ENCODE measurements at places on chromosomes 4 and X.

DNA sequence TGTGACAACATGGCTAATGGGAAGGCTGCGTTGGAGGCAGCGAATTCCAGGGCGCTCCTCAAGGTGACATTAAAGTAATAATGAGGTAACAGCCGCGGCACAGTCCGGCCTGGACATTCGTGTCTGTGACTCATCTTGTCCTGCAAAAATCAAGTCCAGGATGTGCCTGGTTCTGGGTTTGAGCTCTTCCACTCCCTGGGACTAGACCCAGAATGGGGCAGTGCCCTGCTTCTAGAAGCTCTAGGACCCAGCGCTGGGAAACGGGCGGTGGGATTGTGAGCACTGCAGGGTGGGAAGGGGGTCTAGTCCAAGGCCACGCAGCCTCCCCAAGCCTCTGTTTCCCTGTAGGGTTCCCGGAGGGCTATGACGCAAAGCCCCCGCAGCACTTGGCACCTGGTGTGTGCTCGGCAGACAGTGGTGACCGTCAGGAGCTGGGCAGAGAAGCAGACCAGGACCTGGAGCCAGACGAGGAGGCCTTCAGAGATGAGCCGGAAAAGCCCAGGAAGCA lies 34.9 kb downstream of the HMX1 start:
- no peak for DNase-seq

GRCh38 chr4:111652236-111652635 lies 493.0 kb upstream of the FAM241A start:
- DNase-seq, result no peak

DNA sequence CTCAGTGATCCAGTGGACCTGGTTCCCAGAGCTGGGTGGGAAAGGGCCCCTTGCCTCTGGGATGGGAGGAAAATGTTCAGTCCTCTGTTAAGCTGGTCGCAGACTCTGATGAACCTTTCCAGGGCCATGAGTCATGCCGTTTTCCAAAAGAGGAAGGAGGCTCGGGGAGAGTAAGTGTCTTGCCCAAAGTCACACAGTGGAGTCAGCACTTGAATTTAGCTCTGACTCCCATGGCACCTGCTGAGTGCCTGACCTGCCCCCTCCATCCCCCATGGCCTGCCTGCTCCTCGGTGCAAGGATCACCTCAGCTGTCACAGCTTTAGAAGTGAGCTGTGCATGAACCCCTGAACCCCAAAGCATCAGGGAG lies 14.0 kb upstream of the KIAA0232 start:
- no peak for DNase-seq

DNA sequence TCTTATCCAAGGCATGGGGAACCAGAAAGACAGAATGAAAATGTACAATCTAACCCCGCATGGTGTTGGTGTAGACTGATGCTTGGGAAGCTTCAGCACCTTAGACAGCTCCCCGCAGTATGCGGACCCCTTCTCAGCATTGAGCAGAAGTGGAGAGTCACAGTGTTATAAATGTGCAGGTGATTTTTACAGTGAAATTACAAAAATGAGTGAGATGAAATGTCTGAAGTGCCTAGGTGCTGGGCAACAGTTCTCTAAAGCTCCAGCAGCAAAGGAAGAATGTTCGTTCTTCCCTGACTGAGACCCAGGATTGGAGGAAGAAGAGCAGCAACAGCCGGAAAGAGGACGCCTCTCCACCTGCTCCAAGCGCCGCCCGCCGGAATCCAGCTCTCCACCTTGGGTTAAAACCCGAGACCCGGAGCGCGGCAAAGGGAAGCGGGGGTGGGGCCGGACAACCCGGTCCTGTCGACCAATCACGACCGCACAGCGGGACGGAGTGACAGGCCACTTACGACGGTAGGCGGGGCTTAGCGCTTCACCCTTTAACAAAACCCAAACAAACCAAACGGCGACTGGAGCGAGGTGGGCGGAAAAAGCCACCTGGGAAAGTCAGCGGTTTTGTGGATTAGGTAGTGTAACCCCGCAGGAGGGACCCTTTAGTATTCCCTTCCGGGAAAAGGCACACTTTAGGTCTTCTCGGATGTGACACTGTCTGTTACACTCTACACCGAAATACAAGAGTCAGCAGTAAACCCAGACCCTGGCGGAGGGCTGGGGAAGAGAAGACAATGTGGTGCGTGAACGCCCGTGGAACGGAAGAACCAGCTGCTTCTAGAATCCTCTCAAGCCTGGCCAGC lies at the start of gene GLRA3:
TSS of gene GLRA3 (minus strand) at position 403 of the 857 bp plus-strand sequence. CDS start 436 bp downstream, outside the sequence.
- no peak for DNase-seq

DNA sequence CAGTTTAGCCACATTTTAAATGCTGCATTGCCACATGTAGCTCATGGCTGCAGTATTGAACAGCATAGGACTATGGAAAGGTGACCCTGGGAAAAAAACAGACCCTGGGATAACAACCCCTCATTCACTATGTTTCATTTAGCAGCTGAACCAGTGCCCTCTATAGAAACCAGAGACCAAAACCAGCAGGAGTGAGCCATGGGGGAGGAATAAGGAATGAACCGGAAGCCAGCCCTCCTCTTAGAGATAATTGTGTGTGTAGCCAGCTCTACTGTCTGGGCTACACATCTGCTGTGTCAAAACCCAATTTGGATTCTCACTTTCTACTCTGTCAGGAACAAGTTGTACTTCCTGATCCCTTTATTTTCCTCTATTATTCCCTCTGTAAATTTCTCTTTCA lies 158.5 kb upstream of the S100G start:
- DNase-seq, result no peak

GRCh38 chr4:123399627-123400358 lies 3.2 kb downstream of the SPRY1 start:
- DNase-seq, result no peak

- no peak for DNase-seq
Observed at GRCh38 chrX:24668111-24668510, 21.0 kb upstream of the PCYT1B start.

DNA sequence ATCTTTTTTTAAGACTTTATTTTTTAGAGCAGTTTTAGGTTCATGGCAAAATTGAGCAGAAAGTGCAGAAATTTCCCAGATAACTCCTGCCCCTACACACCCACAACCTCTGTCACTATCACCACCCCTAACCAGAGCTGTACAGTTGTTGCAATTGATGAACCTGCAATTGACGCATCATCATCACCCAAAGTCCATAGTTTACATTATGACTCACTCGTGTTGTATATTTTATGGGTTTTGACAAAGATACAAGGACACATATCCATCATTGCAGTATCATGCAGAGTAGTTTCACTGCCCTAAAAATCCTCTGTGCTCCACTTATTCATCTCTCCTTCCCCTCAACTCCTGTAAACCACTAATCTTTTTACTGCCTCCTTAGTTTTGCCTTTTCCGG lies 34.5 kb upstream of the WAS start:
- no peak for DNase-seq

GRCh38 chr4:133565379-133565778 lies 416.3 kb downstream of the PCDH10 start:
- DNase-seq, result no peak

DNA sequence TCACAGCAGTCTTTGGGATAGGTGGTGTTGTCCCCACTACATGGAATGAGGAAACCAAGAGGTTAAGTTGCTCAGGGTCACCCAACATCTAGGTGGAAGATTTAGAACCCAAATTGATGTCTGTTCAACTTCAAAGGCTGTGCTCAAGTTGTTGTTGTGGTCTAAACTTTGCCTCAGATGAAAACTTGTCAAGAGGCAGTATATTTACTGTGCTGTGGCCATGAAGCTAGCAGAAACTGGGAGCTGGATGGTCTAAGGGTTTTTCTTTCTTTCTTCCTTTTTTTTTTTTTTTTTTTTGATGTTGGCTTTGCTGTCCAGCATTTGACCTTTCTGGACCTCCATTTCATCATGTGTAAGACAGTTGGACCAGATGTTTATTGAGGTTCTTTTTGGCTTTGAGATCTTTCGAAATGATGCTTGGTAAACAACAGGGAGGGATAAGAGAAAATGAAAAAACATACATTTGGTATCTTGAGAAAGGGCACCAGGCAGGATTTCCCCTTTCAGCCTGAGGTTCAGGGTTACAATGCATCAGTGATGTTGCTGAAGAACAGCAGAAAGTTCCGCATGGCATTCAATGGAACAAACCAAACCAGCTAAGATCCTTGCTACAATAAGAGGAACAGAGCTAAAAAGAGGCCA lies 166.2 kb upstream of the RPS6KA3 start:
- no peak for DNase-seq

GRCh38 chr4:165293927-165294649 lies 33.4 kb upstream of the MSMO1 start:
- no peak for DNase-seq

DNA sequence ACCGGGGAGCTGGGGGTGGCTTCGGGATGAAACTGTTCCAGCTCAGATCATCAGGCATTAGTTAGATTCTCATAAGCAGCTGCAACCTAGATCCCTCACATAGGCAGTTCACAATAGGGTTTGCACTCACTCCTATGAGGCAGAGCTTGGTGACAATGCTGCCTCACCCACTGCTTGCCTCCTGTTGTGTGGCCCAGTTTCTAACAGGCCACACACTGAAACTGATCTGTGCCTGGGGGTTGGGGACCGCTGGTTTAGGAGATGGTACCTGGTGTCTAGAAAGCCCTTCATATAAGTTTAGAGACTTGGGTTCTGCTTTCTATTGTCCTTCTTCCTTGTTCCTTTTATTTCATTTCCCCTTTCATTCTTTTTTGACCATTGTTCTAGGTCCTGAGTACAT lies 234.2 kb downstream of the FRAS1 start:
- DNase-seq, result no peak

DNA sequence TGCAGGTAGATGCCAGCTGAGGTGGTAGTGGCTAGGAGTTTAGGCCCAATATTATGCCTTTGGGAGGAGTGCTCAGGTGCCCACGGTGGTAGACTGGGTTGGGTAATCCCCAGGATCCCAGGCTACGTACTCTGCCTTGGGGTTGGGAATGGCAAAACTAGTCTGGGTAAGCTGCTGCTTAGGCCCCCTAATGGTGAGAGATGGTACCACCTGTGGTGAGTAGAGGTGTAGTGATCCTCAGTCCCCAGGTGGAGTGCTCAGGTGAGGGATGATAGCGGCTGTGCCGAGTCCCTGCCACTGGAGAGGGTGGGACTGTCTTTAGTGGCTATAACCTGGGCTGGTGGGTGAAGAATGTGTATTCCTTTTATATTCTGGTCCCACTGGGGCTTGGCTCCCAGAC lies 75.2 kb downstream of the IL1RAPL2 start:
- DNase-seq, result no peak

GRCh38 chr4:152327606-152328453 lies 208.1 kb downstream of the FBXW7 start:
- DNase-seq, result no peak

- no peak for DNase-seq
Observed at GRCh38 chrX:124910611-124911010, 409.1 kb upstream of the TEX13C start.

GRCh38 chr4:7610841-7611240 lies 176.1 kb upstream of the PSAPL1 start:
- DNase-seq, result no peak

GRCh38 chr4:213971-214370 lies 89.7 kb downstream of the ZNF718 start:
- DNase-seq, result no peak

GRCh38 chrX:44802613-44803012 lies 41.2 kb upstream of the DUSP21 start:
- no peak for DNase-seq

DNA sequence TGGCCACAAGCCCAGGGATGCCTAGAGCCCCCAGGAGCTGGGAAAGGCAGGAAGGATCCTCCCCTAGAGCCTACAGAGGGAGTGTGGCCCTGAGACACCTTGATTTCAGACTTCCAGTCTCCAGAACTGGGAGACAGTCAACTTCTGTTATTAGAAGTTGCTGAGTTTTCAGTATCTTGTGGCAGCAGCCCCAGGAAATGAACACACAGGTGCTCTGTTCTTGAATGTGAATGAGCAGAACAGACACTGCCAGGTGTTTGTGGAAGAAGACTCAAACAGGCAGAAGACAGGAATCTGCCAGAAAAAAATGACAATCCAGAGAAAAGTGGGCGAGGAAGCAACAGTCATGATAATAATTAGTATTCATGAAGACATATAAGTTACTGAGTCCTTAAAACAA lies 64.5 kb upstream of the STS start:
- DNase-seq, result no peak

DNA sequence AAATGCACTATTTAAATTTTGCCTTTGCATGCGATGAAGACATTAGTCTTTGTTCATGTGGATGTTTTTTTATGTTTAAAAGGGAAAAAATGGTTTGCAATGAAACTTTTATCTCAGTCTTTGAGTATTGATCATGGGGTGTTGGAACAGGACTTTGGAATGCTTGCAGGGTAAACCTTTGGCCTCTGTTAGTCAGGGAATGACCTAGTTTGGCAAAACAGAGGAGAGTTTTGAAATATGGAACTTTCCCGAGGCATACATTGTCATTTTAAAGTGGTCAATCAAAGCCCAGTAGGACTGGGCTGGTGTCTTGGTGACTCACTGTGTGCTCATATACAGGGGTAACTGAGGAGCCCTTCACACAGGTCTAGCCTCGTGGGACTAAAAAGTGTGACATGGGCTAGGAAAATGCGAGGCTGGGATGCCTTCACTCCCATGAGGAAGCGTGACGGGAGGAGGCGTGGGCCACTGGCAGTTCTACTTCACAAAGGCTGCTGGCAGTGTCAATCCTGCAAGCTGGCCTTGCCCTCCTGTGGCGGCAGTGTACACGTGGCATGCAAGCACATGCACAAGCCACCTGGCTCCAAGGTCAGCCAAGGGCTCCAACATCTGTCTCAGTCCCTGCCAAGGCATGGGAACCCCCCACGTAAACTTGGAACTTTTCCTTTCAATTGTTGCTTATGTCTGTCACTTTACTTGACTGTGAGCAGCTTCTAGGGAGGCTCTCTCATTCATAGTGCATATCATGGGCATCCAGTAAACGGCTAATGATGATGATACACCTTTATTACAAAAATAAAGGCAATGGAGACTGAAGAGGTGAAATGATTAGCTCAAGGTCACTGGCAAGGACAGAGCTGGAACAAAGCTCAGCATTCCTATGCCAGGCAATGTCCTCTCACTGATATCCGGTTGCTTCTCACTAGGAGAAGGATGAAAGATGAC lies 5.2 kb upstream of the F11 start:
- no peak for DNase-seq

GRCh38 chr4:25081866-25082471 lies 51.2 kb upstream of the LGI2 start:
- no peak for DNase-seq

GRCh38 chrX:134925551-134925950 lies 65.2 kb upstream of the SMIM10 start:
- no peak for DNase-seq

DNA sequence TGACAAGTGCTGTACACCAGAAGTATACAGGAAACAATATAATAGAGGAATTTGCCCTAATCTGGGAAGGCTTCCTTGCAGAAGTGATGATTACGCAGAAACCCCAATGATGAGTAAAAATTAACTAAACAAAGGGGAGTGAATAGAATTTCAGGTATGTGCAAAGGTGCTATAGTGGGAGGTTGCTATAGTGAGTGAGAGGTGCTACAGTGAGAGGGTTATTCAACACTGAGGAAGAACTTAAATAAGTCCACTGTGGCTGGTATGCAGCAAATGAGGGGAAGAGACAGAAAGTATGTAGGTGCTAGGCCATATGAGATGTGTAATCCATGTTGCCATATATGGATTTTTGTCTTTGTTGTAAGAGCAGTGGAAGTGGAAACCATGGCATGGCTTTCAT lies 69.5 kb downstream of the TRIM2 start:
- DNase-seq, result no peak

GRCh38 chr4:26267087-26267486 lies 53.7 kb upstream of the RBPJ start:
- no peak for DNase-seq

GRCh38 chr4:145931403-145931802 lies 7.2 kb downstream of the ZNF827 start:
- no peak for DNase-seq
